ENCODE measurements at places on chromosomes 4 and X.

GRCh38 chr4:5137226-5137625, 85.9 kb downstream of the STK32B start:
- no peak for DNase-seq

GRCh38 chrX:150258176-150258425, 105.0 kb upstream of the MAMLD1 start:
- DNase-seq = no peak

DNA sequence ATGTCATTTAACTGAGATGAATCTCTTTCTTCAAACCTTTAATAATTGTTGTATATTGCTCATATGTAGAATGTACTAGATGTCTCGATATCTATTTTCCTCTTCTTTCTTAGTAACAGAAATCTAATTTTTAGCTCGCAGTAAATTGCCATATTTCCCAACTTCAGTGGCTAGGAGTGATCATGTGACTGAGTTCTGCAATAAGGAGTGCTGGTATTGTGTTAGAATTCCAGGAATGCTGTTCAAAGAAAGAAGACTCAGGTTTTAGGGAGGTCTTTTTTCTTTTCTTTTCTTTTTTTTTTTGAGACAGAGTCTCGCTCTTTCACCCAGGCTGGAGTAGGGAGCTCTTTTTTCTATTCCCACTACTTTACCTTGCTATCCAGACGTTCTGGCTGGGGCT, 81.7 kb downstream of the SLC10A7 start:
- no peak for DNase-seq

GRCh38 chr4:7662507-7662846, 227.7 kb upstream of the PSAPL1 start:
- no peak for DNase-seq
